Karpas-422 (cell line): ENCODE measurements at places on chromosomes 11 and 22. TPM values are rescaled to one million over a fixed set of nuclear protein-coding genes. Genes with fewer than 3 reads are reported as not detected.
A peak's percentile ranks its signal among the peaks of the same experiment; 100 is the strongest.

DNA sequence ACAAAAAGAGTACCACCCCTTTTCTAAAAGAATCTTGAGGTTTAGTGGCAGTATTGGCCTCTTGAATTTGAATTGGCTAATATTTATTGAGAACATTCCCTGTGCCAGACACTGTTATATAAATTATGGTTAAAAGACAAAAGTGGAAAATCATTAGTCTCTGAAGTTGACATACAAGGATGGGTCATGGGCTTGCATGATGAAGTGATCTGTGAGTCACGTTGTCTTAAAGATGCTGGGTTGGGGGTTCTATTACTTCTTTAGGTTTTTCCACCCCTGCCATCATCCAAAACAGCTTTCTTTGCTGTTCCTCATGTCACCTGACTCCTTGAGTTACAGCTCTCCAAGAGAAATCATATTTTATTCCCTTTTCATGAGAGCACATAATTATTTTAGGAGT lies 85.0 kb downstream of the CD44 start:
- H3K27me3 ChIP-seq, result no peaks in the 10 kb centered on the region
- DNase-seq, result no peak

Gene C11orf42
- total RNA-seq, result not detected in 2 replicates

Gene MN1
- total RNA-seq, result 0.07 TPM in 1 of 2 replicates, not detected in the other

GRCh38 chr22:40392618-40393017 lies 22.2 kb downstream of the SGSM3 start:
- no peak overlapping the region for H3K4me3 ChIP-seq
- H3K27me3 ChIP-seq, result no peaks in the 10 kb centered on the region
- DNase-seq, result no peak

Gene ENTHD1
- total RNA-seq, result not detected in 2 replicates

- H3K4me1 ChIP-seq, result no peaks in the 10 kb centered on the region
- H3K27me3 ChIP-seq, result no peaks in the 10 kb centered on the region
- H3K36me3 ChIP-seq, result no peaks in the 10 kb centered on the region
- no peak overlapping the region for H3K4me3 ChIP-seq
- no peak for DNase-seq
- no peak overlapping the region for H3K27ac ChIP-seq
Observed at GRCh38 chr11:17458268-17458667, 18.4 kb downstream of the ABCC8 start.

DNA sequence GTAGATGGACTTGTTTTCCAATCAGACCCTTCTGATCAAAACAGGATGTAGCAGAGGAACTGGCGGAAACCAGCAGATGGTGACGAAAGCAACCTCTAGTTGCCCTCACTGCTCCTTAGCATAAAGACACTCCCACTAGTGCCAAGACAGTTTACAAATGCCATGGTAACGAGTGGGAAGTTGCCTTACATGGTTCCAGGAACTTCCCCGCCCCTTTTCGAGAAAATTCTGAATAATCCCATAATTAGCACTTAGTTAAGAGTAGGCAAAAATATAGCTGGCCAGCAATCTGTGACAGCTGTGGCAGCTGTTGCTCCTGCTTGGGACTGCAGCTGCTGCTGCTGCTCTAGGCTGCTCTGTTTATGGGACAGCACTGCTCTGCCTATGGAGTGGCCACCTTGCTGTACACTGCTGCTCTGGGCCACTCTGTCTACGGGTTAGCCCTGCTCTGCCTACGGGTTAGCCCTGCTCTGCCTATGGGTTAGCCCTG lies 33.4 kb upstream of the SORL1 start:
- H3K4me3 ChIP-seq, result no peak overlapping the region
- no peaks in the 10 kb centered on the region for H3K27me3 ChIP-seq
- no peaks in the 10 kb centered on the region for H3K36me3 ChIP-seq
- H3K27ac ChIP-seq, result peak overlapping the region; percentile 100
- peak; percentile 70 for DNase-seq
- peaks cover 67% of the 10 kb centered on the region for H3K4me1 ChIP-seq

Gene GRM5
- not detected in 2 replicates for total RNA-seq

- DNase-seq, result no peak
- no peak overlapping the region for H3K27ac ChIP-seq
- no peaks in the 10 kb centered on the region for H3K27me3 ChIP-seq
- no peaks in the 10 kb centered on the region for H3K4me1 ChIP-seq
- H3K4me3 ChIP-seq, result no peak overlapping the region
Observed at GRCh38 chr22:49562685-49563249, 264.9 kb downstream of the BRD1 start.

Gene MMP27
- total RNA-seq, result not detected in 2 replicates

DNA sequence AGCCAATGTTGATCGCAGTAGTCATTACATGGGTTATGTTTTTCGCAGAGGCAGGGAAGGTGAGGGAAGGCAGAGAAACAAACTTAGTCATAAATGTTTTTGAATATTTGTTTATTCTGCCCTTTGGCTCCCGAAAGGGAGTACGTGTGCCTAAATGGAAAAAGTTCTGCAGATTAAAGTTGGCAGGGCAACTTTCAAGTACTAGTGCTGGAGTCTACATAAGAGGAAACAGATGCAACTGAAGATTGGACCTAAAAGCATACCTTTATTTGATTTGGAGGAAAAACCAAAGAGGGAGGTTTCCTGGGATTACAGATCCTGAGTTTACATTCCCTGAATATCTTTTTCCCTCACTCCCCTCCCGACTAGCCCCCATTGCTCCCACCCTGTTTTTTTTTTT lies 5.7 kb downstream of the HSD17B12 start:
- peaks cover 32% of the 10 kb centered on the region for H3K36me3 ChIP-seq
- no peak overlapping the region for H3K4me3 ChIP-seq
- H3K27ac ChIP-seq, result peak overlapping the region; percentile 52
- no peak for DNase-seq
- H3K27me3 ChIP-seq, result no peaks in the 10 kb centered on the region

DNA sequence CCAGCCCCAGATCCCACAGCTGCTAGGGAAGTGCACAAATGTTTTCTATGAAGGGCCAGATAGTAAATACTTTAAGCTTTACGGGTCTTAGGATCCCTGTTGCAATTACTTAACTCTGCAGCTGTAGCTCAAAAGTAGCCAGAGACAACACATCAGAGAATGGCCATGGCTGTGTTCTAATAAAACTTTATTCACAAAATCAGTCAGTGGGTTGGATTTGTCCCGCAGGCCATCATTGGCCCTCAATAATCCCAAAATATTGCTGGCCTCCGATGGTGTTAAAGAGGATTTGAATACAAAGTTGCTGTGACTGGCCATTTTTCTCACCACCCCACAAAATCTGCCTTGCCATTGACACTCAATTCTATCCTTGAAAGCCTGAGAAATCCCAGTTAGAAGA lies 49.6 kb downstream of the ISX start:
- H3K4me3 ChIP-seq, result no peak overlapping the region
- no peaks in the 10 kb centered on the region for H3K27me3 ChIP-seq
- H3K36me3 ChIP-seq, result no peaks in the 10 kb centered on the region
- no peaks in the 10 kb centered on the region for H3K4me1 ChIP-seq
- no peak for DNase-seq

DNA sequence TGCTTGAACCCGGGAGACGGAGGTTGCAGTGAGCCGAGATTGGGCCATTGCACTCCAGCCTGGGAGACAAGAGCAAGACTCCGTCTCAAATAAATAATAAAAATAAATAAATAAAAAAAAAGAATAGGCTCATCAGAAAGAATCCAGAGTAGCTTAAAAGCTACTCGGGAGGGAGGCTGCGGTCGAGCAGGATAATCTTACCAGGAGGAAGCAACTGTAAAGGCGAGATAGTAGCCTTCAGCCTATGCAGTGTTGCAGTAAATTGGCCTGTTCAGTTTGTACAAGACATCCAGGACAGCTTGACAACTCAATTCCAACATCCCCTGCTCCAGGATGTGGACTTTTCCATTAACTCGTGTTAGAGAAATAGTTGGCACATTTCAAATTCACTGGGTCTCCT lies 1164.7 kb downstream of the LRRC4C start:
- no peak for DNase-seq
- no peak overlapping the region for H3K27ac ChIP-seq
- no peak overlapping the region for H3K4me3 ChIP-seq
- no peaks in the 10 kb centered on the region for H3K27me3 ChIP-seq
- no peaks in the 10 kb centered on the region for H3K36me3 ChIP-seq

DNA sequence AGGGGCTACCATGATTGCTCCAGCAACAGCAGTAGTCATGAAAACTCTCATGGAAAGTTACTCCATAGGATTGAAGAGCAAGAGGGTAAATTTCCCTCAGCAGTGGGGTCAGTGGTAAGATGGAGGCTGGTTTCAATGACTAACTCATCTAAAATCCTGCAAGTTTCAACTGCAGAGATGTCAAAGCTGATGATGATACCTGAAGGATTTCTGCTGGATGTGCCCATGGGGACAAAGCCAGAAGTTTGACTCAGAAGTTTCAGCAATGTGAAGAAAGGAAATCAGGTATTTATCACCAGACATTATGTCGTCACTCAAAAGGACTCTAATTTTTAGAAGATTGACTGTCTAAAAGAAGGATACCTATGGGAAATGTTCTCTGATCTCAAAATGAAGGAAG lies 29.1 kb downstream of the RAB38 start:
- DNase-seq, result no peak
- no peaks in the 10 kb centered on the region for H3K27me3 ChIP-seq
- H3K4me1 ChIP-seq, result no peaks in the 10 kb centered on the region
- no peaks in the 10 kb centered on the region for H3K36me3 ChIP-seq

DNA sequence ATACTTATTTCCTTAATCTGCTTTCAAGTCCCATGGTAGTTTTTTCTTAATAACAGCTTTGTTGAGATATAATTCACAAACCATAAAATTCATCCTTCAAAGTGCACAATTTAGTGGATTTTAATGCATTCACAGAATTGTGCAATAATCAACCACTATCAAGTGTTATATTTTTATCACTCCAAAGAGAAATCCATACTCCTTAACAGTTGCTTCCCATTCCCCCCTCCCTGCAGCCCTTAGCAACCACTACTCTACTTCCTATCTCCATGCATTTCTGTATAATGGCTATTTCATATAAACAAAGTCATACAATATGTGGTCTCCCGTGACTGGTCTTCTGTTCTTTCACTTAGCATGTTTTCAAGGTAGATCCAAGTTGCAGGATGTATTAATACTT lies 18.8 kb upstream of the NUP50 start:
- DNase-seq, result no peak
- no peaks in the 10 kb centered on the region for H3K27me3 ChIP-seq
- no peak overlapping the region for H3K4me3 ChIP-seq

DNA sequence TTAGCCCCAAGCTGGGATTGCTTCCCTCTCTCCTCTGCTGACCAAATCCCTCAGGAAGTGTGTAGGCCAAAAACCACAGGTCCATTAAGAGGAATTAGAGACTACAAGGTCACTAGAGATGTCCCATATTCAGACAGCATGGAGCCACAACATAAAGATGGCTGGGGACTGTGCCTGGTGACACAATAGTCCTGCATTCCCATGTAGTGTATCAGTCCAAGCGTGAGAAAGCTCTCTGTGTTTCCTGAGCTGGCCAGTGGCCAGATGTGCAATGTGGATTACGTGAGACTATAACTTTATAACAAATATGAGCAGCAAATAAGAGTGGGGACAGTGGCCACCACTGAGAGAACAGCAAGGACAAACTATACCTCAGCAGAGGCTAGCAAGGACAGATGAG lies 7.6 kb upstream of the MS4A10 start:
- DNase-seq, result no peak
- 0 out of 2 replicates have a peak, but pooled peaks cover 5% of the 10 kb centered on the region for H3K27me3 ChIP-seq
- no peak overlapping the region for H3K27ac ChIP-seq
- no peaks in the 10 kb centered on the region for H3K36me3 ChIP-seq

Gene BDNF
- total RNA-seq, result 0.04 TPM in 1 of 2 replicates, not detected in the other

Gene SCGB2A2
- total RNA-seq, result not detected in 2 replicates

- no peak overlapping the region for H3K4me3 ChIP-seq
- no peaks in the 10 kb centered on the region for H3K4me1 ChIP-seq
- no peaks in the 10 kb centered on the region for H3K36me3 ChIP-seq
- no peak for DNase-seq
Observed at GRCh38 chr11:61682093-61682732, 2.0 kb downstream of the DAGLA start.

Gene OR2AG2
- total RNA-seq, result 0.22 and 0.48 TPM in 2 replicates

Gene MMP20
- not detected in 2 replicates for total RNA-seq

DNA sequence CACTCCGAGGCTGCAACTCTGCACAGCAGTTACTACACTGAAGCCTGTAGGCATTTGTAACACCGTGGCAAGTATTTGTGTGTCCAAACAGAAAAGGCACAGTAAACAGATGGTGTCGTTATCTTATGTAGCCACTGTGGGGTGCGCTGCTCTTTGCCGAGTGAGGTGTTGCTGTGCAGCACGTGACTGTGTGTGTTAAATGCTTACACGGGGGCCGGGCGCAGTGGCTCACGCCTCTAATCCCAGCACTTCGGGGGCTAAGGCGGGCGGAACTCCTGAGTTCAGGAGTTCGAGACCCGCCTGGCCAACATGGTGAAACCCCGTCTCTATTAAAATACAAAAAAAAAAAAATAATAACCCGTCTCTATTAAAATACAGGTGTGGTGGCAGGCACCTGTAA lies 11.5 kb downstream of the ZBED4 start:
- H3K27me3 ChIP-seq, result no peaks in the 10 kb centered on the region
- no peak for DNase-seq
- H3K36me3 ChIP-seq, result peaks cover 16% of the 10 kb centered on the region; the same call in 1 of the 2 replicates
- H3K4me1 ChIP-seq, result no peaks in the 10 kb centered on the region

DNA sequence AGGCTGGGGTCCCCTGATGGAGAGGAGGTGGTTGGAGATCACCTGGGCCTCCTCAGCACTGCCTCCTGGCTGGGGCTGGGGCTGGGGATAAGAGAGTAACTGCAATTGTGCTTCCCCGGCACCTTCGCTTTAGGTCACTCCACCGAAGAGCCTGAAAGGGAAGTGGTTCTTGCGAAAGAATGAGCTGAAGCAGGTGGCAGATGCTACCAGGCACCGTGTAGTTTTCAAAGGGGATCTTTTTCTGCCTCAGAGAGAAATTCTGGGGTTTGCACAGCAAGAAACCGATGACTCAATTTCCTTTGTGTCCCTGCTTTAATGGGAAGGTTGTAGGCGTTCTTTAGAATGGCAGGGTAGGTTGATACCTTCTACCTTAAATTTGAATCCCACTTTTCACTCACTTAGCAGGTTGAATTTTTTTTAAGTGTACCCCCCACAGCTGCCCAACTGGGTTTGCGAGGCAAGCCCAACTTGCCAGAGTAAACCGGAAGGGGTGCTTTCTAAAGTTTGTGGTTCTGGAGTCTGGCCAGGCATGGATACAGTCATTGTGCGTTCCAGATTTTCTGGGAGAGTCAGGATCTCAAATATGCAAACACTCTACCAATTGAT lies 5.3 kb downstream of the CD44 start:
- H3K27ac ChIP-seq, result no peak overlapping the region
- peak; percentile 63 for DNase-seq
- 0 out of 2 replicates have a peak, but pooled peaks cover 4% of the 10 kb centered on the region for H3K27me3 ChIP-seq

DNA sequence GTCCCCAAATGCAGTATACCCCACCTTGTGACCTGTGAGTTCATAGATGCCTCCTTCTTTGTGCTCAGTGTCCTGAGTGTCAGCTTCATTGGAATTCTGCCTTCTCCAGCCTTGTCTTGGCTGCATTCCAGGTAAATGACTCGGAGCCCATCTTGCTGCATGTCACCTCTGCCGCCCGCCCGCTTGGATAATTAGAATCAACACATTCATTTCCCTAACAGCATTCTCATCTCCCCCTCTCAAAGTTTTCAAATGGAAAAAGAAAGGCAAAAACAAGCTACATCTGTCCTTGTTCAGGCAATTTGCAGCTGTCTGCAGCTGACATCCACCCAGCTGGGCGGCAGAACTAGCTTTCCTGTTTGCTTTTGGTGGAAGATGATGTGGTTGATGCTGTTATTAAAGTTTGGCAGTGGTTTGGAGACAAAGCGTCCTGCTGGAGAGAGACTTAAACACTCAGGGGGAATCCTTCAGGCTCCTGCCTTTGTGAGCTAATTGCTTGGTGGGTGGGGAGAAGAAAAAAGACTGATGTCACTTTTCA lies 198.8 kb upstream of the SEZ6L start:
- H3K4me3 ChIP-seq, result no peak overlapping the region
- no peaks in the 10 kb centered on the region for H3K27me3 ChIP-seq
- DNase-seq, result no peak
- peaks cover 7% of the 10 kb centered on the region; the same call in 1 of the 2 replicates for H3K4me1 ChIP-seq
- no peaks in the 10 kb centered on the region for H3K36me3 ChIP-seq

Gene CDC42BPG
- 0.15 and 0.22 TPM in 2 replicates for total RNA-seq

Gene KRTAP5-8
- not detected in 2 replicates for total RNA-seq

Gene CRY2
- 12.5 and 16.1 TPM in 2 replicates for total RNA-seq
